ENCODE measurements at places on chromosomes 11 and 22.

DNA sequence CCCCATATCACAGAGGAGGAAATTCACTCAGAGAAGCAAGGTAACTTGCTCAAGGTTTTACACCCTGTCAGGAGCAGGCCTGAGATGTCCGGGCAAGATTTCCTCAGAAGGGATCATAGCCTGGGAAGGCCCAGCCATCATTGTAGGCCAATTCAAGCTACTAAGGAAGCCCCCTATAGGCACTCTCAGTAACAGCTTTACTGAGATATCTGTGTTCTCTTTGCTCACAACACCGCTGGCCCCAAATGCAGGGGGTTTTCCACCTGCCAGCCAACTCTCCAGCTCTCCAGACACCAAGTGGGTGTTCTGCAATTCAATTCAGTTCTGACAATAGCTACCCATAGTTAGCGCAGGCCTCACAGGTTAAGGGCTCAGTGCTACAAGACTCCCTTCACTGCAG, 84.0 kb downstream of the SLC36A4 start:
- no peak for DNase-seq

DNA sequence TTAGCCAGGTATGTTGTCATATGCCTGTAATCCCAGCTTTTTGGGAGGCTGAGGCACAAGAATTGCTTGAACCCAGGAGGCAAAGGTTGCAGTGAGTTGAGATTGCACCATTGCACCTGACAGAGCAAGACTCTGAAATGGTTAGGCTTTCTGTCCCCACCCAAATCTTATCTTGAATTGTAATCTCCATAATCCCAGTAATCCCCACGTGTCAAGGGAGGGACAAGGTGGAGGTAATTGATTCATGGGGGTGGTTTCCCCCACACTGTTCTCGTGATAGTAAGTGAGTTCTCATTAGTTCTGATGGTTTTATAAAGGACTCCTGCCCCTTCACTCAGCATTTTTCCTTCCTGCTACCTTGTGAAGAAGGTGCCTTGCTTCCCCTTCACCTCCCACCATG, 37.6 kb upstream of the GLYAT start:
- DNase-seq, result no peak

DNA sequence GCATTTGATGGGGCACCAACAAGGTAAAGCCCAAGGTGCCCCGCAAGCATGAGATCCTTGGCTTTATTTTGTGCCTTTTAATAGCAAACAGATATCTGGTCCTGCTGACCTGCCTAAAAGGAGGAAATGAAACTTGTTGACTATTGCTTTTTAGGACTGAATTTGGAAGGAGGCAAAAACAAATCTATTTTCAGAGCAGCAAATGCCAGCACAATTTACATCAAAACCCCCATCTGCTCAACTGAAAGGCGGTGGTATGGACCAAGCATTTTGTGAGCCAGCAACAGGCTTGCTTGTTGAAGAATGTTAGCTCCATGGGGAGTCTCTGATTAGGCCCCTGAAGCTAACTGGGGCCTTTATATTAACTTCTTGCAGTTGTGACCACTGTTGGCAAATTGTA, 192.6 kb upstream of the E2F8 start:
- DNase-seq, result no peak

GRCh38 chr11:86204356-86204755, 40.2 kb upstream of the EED start:
- DNase-seq, result no peak

DNA sequence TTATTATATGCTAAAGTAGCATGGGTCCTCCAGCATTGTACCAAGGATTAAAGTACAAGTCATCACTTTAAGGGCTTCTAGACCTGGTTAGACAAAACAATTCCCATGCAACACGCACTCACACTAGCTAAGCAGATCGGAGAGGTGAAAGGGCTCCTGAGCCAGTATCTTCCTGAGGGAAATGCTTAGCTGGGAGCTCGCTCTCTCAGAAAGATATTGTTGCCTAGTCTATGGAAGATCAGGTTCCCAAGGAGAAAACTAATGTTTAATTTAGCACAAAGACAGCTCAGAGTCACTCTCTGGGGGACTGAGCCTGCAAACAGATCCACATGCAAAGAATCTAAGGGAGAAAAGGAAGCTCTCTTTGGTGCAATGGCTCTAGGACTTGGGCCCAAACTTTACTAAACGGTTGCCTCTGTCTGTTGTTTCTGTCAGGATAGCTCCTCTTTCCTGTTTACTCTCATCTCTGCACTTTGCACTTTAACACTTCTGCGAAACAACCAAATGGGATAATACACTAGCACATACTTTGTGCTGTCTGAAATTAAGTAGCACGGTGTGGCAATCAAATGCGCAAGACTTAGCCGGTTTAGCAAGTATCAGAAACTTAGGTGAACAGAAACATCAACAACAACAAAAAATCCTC, 10.7 kb downstream of the MAML2 start:
- no peak for DNase-seq

GRCh38 chr22:17824457-17824856, 50.2 kb upstream of the BID start:
- no peak for DNase-seq

GRCh38 chr11:112949781-112950575, 11.2 kb upstream of the NCAM1 start:
- DNase-seq, result no peak

DNA sequence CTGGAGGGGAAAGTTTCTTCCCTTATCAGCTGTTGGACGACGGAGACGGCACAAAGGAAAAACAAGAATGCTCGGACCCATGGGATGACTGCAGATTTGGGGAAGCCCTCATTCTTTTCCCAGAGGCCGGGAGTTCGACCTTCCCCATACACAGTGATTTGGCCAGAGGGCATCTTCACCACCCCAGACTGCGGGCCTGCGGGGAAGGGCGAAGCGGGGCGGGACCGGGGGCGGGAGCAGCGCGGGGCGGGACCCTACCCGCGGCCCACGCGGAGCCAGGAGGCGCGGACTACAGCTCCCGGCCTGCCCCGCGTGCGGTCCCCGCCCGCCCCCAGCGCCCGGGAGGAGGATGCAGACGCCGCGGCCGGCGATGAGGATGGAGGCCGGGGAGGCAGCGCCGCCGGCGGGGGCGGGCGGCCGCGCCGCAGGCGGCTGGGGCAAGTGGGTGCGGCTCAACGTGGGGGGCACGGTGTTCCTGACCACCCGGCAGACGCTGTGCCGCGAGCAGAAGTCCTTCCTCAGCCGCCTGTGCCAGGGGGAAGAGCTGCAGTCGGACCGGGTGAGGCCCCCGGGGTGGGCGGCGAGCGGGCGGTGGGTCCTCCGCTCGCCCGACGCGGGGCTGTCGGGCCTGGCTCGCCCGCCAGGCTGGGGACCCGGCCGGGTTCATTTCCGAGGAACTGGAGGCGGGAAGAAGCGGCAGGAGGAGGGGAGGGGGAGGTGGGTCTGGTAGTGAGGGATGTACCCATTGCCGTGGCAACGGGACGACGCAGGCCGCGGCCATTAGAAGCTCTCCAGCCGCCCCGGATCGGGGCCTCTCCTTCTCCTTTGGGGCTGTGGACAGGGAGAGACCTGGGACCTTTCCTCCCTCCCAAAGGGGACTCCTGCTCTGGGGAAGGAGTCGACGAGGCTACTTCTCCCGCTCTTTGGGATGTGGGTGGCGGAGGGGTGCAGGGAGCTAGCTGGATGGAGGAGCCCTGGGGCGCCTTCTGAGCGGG, at the start of gene KCTD17:
KCTD17 (plus strand) TSS at position 352 of the 995 bp plus-strand sequence; CDS start at position 371, 19 bp downstream.
- peak; percentile 58 for DNase-seq

DNA sequence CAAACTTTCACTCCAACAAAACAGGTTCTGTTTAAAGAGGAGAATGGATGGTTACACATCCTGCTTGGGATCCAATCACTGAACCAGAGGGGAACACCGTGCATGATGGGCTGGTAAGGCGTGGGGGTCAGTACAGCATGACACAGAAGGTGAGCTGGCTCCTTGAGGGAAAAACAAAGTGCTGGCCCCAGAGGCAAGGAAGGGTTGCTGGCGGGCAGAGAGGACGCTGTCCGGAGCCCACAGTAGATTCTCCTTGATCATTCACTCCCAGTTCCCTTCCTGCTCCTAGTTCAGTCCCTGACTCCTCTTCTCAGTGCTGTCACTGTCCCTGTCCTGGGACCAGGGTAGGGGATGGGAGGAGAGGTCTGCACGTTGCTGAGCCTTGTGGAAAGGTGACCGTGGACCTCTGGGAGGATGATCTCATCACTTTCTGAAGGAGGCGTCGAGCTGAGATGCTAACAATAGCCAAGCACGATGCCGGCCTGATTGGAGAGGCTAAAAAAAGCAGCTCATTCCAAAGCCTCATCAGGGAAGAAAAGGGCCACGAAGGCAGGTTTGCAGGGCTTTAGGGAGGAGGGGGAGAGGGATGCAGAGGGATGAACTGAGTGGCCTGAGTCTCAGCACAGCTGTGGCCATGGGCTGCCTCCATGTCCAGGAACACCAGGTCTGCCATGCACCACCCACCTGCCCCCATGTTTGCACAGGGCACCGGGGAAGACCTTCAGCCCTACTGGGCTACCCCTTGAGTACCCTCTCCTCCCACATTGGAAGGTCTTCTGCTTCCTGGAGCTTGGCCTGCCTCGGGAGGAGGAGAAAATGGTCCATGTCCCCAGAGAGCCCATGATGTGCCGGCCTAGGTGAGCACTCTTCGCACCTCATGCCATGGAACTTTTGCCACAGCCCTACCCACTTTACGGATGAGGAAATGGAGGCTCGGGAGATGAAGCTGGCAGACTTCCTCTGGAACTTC, 72.7 kb upstream of the RTL6 start:
- DNase-seq, result no peak

GRCh38 chr22:23175817-23176644, 4.3 kb upstream of the BCR start:
- no peak for DNase-seq

DNA sequence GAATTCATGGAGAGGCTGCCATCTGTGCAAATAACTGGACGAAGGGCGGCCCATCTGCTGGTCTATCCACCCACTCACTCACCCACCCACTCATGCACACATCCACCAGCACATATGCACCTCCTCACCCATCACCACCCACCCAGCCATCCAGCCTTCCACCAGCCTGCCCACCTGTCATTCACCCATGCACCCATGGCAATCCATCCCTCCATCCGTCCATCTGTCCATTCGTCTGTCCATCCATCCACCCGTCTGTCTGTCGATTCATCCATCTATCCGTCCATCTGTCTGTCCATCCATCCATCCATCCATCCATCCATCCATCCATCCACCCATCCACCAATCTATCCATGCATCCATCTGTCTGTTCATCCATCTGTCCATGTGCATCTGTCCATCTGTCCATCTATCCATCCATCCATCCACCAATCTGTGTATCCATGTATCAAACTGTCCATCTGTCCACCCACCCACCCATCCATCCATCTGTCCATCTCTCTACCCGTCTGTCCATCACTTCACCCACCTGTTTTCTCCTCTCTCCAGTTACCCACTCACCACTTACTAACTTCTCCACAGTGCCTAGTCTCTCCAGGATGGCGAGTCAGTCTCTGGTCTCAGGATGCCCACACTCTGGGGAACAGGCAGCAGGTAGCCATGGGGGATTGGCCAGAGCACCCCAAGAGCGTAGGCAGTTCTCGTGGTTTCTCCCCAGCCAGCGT, 8.9 kb downstream of the TRPM5 start:
- no peak for DNase-seq

- no peak for DNase-seq
Measured at GRCh38 chr11:64586366-64586765, 4.7 kb upstream of the SLC22A12 start.

- no peak for DNase-seq
Measured at GRCh38 chr11:60780774-60781173, 4.4 kb upstream of the MS4A10 start.

DNA sequence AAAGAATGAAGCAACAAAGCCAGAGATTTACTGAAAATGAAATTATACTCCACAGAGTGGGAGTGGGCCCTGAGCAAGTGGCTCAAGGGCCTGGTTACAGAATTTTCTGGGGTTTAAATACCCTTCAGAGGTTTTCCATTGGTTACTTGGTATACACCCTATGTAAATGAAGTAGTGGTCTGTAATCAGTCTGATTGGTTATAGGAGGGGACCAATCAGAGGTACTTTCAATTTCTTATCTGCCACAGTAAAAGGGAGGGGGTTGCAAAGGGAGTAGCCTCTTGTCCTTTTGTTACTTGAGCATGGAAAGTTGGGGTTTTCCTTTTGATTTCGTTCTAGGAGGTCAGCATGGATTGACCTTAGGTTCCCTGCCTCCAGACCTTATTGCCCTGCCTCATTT, 63.5 kb downstream of the ATM start:
- no peak for DNase-seq

- DNase-seq, result peak; percentile 99
Measured at GRCh38 chr22:41939981-41940831, 6.7 kb downstream of the CENPM start.

GRCh38 chr22:50620593-50621355, 7.2 kb downstream of the ARSA start:
- peak; percentile 80 for DNase-seq

GRCh38 chr11:17384002-17384511, 4.4 kb downstream of the KCNJ11 start:
- peak; percentile 67 for DNase-seq

- DNase-seq, result no peak
Measured at GRCh38 chr11:65817312-65817834, 16.4 kb upstream of the SNX32 start.

- no peak for DNase-seq
Measured at GRCh38 chr11:126834149-126834548, 166.4 kb downstream of the KIRREL3 start.
